ENCODE measurements at places on chromosomes 12 and 14.

- DNase-seq: no peak
Observed at GRCh38 chr12:67690656-67691055, 42.1 kb downstream of the DYRK2 start.

GRCh38 chr14:68341411-68342212 is 451.3 kb downstream of the ZFP36L1 start:
- no peak for DNase-seq

DNA sequence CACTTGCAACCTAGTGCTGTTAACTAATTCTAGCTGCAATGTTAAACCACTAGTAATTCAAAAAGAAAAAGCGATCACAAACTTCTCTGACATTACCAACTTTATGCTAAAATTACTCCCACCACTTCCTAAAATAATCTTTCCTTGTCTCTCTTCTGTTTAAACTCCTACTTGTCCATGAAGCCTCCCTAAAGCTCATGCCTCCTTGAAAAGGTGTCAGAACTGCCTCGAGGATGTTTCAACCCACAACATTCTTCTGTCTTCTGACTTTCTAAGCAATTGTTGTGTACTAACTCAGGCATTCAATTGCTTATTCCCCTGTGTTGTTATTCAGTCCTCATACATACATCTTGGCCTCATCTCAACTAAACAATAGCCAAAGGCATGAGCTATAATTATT is 5.9 kb downstream of the GNPTAB start:
- no peak for DNase-seq

DNA sequence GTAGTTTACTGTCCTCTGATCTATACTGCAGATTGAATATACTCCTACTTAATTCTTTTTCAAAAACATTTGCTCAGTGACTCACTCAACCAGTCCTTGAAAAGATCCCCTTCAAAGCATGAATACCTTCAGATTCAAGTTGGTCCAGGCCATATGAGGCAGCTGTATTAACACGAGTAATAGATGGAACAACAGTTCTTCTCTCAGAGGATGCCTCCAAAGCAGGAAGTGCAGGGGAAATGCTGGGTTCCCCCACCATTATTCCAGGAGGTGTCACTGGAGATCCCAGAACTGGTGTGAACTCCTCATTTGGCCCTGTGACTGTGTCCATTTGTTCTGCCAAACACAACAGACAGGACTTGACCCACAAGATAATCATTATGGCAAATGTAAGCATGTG is 20.6 kb downstream of the ARMH4 start:
- DNase-seq: no peak

DNA sequence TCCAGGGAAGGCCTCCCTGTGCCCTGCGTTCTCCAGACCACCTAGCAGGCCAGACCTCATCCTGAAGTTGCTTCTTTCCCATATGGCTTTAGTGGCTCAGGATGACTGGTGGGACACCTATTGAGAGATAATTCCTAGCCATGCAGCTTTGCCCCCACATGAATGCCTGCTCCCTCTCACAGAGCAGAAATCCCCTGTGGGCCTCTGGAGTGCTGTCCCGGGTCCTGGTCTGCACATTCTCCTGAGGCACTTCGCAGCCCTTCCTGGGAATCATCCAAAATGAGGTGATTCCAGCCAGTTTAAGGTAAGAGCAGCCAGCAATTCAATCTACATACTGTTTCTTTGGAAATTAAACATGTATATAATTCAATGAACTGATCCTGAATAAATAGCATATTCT is 135.9 kb downstream of the GPR65 start:
- no peak for DNase-seq

DNA sequence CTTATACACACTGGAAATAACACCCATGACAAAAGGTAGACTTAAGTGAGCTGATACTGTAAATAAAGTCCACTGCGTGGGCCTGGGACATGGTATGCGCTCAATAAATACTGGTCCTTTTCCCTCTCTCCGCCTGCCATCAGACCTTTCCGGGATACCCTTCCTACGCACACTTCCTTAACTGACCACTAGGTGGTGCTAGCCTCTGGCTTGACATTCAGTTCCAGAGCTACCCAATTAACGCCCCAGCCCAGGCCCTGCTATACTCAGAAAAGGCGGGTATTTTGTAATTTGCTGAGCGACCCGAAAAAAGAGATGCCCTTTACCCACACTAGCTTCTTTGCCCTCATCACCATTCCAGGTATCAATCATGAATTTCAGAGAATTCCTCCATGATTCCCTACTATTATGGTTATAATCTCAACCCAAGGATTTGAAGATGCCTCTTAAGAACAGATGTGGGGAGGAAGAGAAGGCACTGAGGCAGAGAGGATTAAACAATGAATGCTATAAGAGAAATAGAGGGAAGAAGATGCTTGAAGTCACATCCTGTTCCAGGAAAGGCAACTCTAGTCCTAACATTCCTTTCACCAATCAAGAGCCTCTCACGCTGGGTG is 3.9 kb upstream of the LRP1 start:
- DNase-seq: peak; percentile 84

DNA sequence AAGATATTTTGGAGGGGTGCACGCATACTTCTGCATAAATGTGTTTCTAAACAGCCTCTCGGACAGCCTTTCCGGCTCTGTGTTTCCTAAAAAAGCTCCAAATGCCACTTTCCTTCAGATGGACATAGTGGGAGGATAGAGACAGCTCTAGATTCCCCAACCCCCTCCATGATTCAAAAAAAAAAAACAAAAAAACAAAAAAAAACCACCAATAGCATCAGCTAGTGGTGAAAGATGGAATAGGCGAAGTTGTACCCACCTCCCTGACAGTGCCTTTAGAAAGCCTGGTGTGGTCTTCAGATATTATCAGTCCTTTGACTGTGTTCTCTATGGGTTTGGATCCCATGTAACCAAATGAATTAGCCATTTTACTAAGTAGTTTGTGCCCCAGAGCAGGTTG is 94.1 kb downstream of the PHETA1 start:
- no peak for DNase-seq

- DNase-seq: no peak
Observed at GRCh38 chr14:27634056-27634970, 1036.5 kb upstream of the NOVA1 start.

DNA sequence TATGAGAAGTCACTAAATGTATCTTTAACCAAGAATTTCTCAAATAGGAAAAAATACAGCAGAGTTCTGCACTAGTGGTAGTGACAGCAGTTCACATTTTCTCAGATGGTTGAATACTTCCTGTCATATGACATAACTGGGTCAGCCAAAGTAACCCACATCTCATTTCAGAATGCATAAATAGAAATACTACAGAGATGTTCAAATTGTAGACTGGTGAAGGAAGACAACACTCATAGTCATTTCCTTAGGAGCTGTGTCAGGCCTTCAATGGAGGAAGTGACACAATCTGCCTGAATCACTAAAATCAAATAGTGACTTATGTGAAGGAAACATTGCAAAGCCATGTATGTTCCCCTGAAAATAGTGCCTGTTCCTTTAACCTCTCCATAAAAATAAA is 32.4 kb downstream of the FERMT2 start:
- DNase-seq: no peak

GRCh38 chr12:2284857-2285256 is 232.1 kb downstream of the CACNA1C start:
- DNase-seq: peak; percentile 78

- no peak for DNase-seq
Observed at GRCh38 chr14:80164991-80165721, 46.1 kb downstream of the DIO2 start.

GRCh38 chr12:123119808-123120207 is 31.1 kb downstream of the PITPNM2 start:
- no peak for DNase-seq

DNA sequence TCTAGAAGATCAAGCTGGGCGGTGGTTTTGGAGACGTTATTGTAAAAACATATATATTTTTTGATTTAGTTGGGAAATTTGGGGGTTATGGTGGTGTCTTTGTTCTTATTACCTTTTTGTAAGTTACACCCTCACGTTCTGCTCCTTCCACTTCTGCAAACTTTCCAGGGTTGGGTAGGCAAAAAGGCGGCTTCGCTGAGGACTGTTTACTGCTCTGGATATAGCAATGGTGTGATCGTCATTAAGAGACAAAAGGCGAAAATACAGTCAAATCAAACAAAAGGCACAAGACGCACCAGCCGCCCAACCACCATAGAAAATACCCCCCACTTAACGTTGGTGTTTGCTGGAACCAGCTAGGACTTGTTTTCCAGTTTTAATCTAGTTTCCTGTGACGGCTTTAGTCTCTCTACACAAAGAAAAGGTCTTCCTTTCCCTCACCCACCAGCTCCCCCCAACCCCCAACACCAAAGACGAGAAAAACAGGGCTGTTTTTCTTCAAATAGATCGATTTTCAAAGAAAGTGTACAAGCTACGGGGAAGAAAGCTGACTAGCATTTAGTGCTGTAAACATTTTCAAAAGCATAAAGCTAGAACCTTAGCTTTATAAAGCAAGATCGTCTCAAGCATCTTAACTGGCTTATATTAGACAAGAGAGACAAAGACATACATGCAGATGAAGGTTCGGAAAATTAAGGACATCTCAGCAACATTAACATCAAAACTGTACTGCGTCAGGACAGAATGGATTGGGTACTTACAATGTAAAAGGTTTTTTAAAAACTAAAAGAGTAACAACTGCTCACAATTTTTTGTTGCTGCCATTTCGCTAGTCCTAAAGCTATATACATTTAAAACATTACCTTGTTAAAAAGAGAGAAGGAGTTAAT is 2.0 kb upstream of the SETD1B start:
- no peak for DNase-seq

DNA sequence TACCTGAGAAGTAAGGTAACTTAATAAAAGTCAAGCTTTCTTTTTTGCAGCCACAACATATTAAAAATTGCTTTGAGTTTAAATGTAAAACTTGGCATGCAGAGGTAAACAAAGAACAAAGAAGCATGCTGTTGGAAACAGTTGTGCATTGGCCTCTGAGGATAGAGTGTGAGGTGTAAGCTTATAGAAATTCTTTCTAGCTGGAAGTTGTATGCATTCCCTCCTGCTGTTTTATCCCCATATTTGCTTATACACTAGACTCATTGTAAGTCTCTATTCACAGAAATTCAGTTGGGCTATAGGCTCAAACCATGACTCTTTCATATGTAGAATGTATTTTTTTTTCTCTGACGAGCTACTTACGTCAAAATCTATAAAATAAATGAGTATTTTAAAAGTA is 316.3 kb downstream of the SLC6A15 start:
- DNase-seq: no peak

DNA sequence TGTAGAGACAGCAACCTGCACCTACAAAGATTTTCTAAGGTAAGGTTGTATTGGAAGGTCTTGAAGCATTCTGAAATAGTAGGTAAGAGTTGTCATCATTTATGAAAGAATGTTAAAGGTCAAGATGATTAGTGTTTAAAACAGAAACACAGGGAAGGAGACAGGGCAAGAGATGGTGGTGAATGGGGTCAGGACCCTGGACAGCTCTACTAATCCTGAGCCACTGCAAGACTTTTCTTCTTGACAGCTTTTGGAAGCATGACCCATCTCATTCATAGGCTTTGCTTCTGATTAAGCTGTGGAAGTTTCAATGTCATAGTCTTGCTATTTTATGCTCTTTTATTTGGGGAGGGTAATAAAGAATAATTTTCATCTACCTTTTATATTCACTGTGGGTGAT is 75.5 kb upstream of the CAND1 start:
- DNase-seq: peak; percentile 39

- no peak for DNase-seq
Observed at GRCh38 chr12:9796346-9796745, 30.9 kb upstream of the KLRF1 start.

DNA sequence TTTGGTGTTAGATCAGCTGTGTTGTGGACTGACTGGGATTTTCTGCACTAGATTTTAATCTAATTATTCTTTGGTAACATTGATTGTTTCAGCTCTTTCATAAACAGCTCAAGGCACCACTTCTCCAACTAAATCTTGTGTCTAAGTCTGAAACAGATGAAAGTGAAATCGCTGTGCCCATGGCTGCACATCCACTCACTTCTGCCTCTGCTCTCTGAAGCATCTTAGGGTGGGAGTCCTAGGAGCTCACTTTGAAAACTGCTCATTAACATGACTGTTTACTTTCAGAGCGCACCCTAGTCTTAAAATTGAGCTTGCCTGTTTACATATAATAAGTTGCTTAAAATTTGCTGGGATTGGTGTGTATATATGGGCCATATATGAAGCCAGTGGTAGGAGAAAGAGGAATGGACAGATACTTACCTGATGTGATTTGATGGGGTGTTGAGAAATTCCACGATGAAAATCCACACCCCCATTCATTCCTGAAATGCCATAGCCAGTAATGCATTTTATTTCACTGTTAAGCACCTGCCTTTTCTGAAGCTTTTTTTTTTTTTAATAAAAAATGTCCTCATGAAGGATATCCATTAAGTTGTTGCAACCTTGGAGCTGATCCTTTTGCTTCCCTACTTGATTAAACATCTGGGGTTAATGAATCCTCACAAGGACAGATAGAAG is 52.8 kb downstream of the PPFIBP1 start:
- no peak for DNase-seq

GRCh38 chr14:23366426-23366921 is 1.5 kb upstream of the EFS start:
- DNase-seq: no peak

DNA sequence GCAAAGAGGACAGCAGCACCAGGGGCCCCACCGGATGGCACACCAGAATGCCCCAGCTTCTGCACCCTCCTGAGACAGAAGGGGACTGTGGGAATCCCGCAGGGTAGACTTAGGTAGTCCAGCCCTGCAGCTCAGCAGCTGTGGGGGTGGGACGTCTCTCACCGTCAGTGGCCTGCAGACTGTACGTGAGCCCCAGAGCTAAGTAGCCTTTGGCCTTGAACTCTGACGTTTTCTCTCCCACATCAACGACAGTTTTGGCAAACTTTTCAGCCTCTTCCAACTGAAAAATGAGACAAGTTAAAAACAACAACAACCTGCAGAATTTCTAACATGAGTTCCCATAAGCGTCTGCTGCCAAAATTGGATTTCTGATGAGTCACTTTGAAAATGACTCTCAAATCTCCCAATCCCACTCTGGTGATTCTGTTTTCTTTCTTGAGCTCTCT is 161.4 kb downstream of the TTC7B start:
- no peak for DNase-seq

GRCh38 chr14:105527381-105527825 is 1.0 kb downstream of the TMEM121 start:
- no peak for DNase-seq

GRCh38 chr14:51653079-51653774 is 1.5 kb downstream of the FRMD6 start:
- peak; percentile 14 for DNase-seq

DNA sequence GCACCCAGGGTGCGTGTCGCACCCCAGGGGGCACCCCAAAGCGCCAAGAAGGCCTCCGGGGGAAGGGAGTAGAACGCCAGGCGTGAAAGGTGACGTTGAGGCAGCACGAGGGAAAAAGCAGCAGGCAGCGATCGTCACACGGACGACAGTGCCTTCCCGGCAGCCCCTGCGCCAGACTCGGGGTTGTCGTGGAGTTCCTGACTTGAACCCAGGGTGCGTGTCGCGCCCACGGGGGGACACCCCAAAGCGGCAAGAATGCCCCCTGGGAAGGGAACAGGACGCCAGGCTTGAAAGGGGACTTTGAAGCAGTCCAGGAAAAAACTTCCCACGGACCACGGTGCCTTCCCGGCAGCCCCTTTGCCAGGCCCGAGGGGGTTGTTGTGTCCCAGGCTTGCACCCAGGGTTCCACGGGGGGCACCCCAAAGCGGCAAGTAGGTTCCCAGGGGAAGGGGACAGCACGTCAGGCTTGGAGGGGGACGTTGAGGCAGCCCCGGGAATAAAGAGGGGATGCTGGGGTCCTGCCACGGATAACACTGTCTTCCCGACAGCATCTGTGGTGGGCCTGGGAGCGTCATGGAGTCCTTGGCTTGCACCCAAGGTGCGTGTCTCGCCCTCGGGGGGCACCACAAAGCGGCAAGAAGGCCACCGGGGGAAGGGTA is 159.2 kb upstream of the ALG10B start:
- no peak for DNase-seq

GRCh38 chr14:58299401-58300330 is 1.3 kb downstream of the ARID4A start:
- peak; percentile 10 for DNase-seq

Measured in Calu3 (cell line).